ENCODE measurements at places on chromosomes 4 and X.

GRCh38 chr4:61320631-61321030, 120.5 kb downstream of the ADGRL3 start:
- DNase-seq, result no peak

- DNase-seq, result no peak
These were observed 40.2 kb downstream of the ADH7 start for GRCh38 chr4:99394896-99395295.

GRCh38 chrX:7515681-7516413, 327.1 kb upstream of the VCX start:
- DNase-seq, result no peak

DNA sequence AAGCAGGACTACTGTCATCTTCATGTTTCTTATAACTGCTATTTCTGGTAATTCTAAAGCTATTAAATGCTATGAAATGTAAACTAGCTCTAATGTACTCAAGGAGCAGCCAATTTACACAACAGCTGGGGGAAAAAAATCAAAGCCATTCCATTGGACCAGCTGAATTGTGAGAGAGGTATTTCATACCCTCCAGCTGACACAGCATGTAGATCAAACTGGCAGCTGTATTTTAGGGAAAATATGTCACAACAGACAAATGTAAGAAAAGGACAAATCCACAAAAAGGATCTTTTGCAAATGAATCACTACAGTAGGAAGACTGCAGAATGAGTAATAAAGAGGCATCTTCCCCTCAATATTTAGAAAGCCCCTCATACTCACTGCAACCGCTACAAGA, 65.2 kb upstream of the FAM47B start:
- no peak for DNase-seq

DNA sequence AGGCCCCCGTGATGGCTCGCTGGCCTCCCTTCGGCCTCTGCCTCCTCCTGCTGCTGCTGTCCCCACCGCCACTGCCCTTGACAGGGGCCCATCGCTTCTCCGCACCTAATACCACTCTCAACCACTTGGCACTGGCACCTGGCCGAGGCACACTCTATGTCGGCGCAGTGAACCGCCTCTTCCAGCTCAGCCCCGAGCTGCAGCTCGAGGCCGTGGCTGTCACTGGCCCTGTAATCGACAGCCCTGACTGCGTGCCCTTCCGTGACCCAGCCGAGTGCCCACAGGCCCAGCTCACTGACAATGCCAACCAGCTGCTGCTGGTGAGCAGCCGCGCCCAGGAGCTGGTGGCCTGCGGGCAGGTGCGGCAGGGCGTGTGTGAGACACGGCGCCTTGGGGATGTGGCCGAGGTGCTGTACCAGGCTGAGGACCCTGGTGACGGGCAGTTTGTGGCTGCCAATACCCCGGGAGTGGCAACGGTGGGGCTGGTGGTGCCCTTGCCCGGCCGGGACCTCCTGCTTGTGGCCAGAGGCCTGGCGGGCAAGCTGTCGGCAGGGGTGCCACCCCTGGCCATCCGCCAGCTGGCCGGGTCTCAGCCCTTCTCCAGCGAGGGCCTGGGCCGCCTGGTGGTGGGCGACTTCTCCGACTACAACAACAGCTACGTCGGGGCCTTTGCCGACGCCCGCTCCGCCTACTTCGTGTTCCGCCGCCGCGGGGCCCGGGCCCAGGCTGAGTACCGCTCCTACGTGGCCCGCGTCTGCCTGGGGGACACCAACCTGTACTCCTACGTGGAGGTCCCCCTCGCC, 3.0 kb downstream of the PLXNB3 start:
- no peak for DNase-seq

GRCh38 chrX:112613039-112613438, 66.7 kb downstream of the LHFPL1 start:
- no peak for DNase-seq

DNA sequence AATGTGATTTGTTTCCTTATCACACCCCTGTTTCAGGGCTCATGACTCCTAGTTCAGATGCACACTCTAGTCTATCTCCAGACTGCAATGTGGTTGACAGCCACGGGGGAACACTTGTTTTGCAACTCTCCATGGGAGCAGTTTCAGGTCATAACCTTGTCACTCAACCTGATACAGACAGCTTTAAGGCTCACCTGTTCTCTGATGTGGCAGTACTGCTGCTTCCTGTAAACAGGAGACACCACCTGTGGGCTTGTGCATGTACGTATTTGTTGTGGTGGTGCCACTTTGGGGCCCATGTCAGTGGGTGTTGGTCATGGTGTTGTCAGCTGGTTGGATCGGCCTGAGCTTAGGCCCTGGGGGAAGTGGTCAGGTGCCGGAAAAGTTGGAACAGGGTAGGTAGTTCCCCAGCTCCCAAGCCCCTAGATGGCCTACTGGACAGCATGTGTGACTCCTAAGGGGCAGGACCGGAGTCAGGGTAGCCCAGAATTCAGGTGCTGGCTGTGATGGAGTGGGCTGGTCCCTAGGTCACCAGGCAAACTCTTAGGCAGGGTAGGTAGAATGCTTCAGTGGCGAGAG, 46.2 kb downstream of the FAM9B start:
- no peak for DNase-seq

DNA sequence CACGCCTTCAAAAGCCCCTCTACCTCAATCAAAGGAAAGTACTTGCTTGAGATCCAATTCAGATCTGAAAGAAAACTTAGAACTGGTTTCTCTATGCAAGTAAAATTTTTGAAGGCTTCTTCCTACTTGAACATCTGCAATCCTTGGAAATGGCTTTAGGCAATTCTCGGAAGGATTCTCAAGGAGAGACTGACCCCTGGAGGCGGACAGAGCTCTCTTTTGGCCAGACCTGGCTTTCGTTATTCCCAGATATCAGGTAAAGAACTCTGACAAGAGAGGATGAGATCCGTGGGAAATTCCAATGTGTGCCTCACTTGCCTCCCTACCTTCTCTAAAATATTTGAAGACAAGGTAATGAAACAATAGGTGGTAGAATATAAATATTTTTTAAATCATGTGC, 670.3 kb upstream of the FAM241A start:
- DNase-seq, result no peak

DNA sequence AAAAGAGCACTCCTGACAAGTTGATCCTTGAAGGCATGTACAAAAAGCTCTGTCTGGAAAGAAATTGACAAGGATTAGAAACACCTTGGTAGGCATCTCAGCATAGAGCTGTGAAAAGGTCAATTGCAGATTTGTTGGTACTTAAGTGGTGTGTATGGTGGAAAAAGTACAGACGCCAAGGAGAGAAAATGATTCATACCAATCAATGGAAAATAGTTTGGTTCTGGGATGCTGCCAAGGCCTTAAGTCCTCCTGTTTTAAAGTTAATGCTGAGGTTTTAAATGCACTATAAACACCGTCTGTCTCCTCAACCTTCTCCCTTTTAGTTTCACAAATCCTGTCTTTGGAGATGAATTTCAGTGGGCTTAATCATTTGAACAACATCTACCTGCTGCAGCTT, 524.1 kb downstream of the IL15 start:
- DNase-seq, result no peak

DNA sequence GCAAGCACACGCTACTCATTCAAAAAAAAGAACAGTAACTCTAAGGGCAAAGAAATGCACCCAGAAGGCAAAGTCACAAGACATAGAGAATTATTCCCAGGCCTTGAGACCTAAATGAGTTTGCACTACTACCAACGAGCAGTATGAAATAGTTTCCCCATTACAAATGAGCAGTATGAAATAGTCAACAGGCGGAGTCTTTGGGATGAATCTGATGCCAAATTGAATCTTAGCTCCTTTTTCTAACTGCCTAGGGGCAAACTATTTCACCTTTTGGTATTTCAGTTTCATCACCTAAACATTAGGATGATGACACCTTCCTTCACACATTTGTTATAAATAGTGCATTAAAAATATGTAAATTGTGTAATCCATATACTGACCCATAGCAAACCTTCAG, 213.0 kb upstream of the FAT4 start:
- DNase-seq, result no peak

DNA sequence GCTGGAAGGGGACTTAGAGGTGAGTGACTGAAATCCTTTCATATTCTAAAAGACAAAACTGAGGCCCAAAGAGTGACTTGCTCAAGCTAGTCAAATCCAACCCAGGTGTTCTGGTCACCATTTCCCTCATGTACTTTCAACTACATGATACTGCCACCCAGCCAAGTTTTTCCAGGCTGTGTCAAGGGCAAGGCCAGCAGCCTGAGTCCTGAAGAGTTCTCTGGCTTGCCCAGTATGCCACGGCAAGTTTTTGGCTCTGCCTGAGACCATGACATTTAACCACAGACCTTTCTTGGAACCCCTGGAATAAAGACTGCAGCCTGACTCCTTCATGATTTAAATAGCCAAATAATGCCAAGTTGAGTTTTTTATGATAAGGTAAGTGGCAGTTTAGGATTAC, 10.7 kb upstream of the TMEM164 start:
- no peak for DNase-seq

GRCh38 chrX:10001496-10001895, 34.3 kb downstream of the CLDN34 start:
- no peak for DNase-seq

DNA sequence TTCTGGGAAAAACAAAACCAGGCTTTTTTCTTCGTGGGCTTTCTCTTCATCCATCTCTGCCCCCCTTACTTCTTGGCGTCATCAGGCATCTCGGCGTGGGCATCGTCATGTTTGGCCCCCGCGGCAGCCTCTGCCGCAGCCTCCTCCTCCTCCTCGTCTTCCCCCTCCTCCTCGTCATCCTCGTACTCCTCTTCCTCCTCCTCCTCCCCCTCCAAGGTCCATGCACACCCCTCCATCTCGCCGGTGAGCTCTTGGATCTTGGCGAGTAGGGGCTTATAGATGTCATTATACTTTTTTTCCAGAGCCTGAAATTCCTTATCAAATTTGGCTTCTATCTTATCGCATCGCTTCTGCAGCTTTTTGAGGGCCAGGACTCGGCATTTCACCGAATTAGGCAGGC, 488 bp downstream of the NAP1L5 start:
- DNase-seq, result no peak

DNA sequence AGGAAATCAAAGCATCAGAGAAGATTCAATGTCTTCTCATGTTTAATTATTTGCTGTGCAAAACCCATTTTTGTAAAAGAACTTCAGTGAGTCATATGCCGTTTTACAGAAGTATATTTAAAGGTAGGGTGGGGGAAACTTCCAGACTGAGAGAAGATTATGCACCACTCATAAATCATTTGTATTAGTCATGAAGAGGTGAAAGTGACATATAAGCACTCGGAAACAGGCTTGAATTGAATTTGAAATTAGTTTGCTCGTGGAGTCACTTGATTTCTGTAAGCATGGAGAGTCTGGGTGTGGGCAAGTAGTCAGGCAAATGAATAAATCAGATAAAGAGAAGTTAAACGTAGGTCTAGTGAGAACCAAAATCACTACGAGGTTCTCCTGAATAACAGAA, 335.1 kb downstream of the ANK2 start:
- no peak for DNase-seq

DNA sequence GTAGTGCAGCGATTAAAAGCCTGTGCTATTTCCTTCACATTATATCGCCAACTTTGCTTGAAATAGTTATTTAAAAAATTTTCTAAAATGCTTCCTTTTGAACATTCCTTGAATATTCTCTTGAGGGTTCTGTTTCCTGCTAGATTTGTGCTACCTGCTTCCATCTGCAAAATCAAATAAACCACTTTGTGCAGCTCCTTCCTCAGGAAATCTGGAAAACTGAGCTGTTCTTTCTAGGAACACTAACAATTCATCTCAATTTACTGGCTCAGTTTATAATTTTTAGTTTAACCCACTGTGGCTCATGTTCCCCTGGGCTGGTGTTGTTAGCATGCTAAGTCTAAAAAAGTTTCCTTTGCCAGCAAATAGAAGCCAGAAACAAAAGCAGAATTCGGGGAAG, 88.1 kb upstream of the LCORL start:
- no peak for DNase-seq

- DNase-seq, result no peak
These were observed 342.3 kb upstream of the GRID2 start for GRCh38 chr4:91961504-91961903.

DNA sequence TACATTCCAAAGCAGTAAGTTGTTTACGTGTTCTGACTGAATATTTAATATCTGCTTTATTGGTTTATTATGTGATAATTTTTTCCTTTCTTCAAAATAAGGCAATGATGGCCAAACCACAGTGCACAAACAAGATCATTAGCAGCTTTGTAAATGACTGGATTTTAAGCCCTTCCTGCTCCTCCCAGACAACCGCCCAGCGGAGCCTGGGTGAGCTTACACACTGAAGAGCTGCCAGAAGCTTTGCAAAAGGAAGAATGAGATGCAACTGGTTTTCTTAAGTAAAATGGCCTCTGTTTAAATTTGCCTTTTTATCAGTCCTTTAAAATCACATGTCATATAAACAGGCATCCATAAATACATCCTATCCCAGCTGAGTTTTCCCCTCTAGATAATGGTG, 52.2 kb downstream of the SPARCL1 start:
- no peak for DNase-seq

DNA sequence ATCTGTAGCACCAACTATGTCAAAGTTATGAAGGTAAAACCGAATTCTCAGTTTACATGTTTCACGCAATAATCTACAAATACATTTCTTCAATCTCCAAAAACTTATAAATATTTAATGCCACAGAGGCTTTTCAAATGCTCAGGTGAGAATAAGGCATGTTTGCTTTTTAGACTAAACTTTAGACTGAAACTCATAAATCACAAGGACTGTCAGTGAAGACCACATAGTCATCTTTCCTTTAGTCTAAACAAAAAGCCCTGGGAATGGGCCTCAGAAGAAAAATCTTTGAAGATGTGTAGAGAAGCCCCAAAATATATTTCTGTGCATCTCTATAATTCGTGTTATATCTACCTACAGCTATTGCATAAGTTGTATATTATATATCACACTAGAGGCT, 54.5 kb upstream of the DCTD start:
- DNase-seq, result no peak

GRCh38 chrX:69161786-69162349, 3.4 kb downstream of the PJA1 start:
- DNase-seq, result no peak

- DNase-seq, result no peak
These were observed 85.7 kb downstream of the TEX13C start for GRCh38 chrX:125405339-125405738.

DNA sequence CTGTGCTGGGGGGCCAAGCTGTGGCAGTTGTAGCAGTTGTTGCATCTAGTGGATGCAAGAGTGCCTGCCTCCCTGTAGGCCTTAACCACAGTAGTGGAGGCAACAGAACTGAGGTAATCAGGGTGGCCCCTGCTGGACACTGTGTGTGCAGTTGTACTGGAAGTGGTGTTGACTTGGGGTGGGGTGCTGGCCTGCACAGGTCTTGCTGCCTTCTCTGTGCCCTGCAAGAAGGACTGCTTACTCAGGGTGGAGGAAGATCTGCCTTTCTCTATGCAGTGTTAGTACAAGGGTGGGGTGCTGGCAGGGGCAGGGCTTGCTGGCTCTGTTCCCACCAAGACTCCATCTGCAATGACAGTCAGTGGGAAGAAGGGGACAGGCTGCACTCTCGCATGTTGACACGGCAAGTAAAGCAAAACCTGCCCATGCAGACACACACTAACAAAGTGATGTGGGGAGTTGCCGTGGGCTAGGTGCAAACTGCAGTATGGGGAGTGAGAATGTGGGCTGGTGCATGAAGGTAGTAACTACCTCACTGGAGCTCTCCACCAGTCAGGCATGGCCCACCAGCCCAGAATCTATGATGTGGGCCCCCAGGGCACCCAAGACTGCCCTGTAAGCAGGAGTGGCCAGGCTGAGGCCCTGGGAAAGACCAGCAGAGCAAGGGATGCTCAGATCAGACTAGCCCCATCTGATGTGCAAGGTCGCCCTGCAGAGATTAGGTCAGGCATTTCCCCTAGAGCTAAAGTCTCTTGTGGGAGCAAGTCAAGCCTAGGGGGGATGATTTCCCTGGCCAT, 594.9 kb downstream of the TECRL start:
- no peak for DNase-seq

GRCh38 chrX:23263892-23264291, 70.8 kb upstream of the PTCHD1 start:
- no peak for DNase-seq
